Stimulated activated CD4-positive, alpha-beta T cell treated with anti-CD3 and anti-CD28 coated beads, Interleukin-15, amount 100 ng/mL, for 1 hour (primary cell): ENCODE measurements at places on chromosomes 2 and 18.

GRCh38 chr2:28095622-28096021 is 205.1 kb downstream of the BABAM2 start:
- DNase-seq: no peak

DNA sequence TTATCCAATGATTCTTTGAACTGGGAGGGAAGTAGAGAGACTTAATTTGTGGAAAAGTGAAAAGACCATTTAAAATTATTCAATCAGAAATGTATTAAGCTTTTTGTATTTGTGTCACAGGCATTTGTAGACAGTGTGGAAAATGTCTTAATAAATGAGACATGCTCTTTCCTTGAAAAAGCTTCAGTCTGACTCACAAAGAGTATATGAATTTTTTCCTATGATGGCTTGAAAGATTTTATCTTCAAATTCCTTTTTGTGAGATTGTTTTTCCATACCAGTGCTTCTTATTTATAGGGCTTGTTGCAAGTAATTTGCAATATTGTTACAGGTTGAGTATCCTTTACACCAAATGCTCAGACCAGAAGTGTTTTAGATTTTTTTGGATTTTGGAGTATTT is 39.5 kb downstream of the STON1 start:
- no peak for DNase-seq

DNA sequence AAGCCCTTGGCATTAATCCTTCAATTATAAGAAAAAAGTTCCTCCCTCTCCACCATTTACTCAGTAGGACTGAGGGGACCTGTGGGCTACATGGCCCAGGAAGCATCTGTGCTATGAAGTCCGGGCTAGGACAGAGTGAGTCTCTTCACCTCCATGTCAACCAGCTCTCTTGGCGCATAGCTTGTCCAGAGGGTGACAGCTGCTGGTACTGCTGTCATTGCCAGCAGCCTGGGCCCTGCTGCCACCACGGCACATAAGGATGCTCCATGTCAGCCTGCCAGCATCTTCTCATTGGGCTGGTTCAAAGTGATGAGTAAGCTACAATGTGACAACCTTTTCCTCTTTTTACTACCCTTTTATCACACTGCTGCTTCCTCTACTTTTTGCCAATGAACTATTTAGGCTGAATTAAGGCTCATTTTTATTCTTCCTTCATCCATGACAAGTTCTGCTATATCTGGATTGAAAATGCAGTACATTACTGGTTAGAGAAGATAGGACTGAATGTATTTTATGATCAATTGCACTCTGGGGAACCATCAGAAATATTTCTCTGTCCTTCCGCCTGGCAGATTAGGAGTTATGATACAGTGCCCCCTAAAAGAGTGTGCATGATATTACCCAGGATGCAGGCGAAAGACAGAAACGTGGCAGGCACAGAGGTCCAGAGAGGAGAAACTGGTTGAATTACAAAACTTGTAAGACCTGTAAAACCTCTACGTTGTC is 258.9 kb upstream of the TNP1 start:
- no peak for DNase-seq

- no peak for DNase-seq
Measured at GRCh38 chr2:232632229-232632903, 1.0 kb upstream of the EFHD1 start.

GRCh38 chr2:141021109-141021508 is 1109.7 kb downstream of the LRP1B start:
- DNase-seq: no peak

DNA sequence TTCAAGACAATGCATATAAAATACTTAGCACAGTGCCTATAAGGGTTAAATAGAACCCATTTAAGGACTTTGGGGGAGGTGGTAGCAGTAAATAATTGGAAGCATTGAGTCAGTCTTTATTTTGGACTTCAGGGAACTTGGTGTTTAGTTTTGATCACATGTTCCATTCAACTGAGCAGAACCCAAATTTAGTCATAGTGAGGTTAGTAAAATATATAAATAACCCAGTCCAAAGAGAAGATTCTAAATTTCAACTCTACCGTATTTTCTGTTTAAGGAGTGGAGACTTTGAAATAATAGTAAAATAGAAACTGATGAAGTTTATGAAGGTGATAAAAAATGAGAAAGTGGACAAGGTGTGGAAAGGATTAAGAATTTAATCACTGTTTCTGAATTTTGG is 19.7 kb downstream of the TWSG1 start:
- DNase-seq: no peak

DNA sequence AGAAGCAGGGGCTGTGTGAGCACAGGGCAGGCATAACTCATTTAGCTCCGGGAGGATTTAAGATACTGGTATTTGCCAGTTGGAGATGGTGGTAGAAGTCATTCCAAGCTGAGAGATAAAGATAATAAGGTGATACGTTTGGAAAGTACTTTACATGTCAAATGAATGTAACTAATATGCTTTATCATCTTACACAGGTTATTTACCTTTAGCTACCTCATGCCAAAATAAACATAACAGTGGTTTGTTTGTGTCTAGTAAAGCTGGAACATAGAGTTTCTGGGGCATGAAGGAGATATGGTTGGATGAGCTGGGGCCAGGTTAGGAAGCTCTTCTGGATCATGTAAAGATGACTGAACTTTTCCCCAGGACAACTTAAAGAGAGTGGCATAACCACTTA is 126.9 kb upstream of the PIK3C3 start:
- no peak for DNase-seq

DNA sequence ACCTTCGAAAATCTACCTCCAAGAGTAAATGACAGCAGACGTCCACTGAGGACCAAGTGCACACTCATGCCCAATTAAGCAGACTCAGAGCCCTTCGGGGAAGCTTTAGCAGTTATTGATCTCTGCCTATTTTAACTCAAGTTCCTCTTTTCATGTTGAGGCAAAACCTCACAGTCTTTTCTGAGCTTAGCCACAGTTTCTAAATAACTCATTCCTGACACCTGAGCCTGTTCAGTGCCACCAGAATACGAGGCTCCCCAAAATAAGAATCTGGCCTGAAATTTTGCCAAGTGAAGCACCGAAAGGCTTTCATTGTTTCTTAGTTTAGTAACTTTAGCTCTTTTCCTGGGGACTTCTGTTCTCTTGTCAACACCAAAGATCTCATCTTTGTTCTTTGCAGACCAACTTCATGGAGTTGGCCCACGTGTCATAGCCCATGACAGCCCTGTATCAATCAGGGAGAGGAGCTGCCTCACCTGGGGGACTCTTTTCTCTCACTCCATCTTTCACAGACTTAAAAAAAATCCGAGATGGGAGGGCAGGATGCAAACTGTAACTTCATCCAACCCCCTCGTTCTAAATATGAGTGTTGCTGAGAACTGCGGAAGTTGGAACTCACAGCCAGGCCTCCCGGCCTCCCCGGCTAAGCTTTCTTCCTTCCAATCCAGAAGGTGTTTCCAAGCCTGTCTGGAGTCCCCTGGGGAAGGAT is 22.2 kb downstream of the INPP5D start:
- no peak for DNase-seq

GRCh38 chr2:181104512-181105115 is 124.2 kb downstream of the UBE2E3 start:
- no peak for DNase-seq

DNA sequence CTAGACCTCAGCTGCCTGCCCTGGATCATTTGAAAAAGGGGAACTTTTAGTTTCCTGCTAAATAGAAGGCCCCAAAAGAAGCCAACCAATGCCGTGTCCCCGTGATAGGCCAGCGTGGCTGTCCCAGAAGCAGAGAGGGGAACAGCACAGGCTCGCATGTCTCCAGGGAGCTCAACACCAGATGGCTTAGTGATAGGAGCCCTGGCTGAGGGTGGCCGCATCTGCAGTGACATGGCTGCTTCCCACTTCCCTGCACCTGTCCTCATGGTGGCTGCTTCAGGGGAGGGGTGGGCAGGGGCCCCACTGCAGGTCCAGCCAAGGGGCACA is 79.6 kb downstream of the MBP start:
- DNase-seq: no peak

- DNase-seq: no peak
Measured at GRCh38 chr2:26784570-26785234, 1.2 kb upstream of the CENPA start.

DNA sequence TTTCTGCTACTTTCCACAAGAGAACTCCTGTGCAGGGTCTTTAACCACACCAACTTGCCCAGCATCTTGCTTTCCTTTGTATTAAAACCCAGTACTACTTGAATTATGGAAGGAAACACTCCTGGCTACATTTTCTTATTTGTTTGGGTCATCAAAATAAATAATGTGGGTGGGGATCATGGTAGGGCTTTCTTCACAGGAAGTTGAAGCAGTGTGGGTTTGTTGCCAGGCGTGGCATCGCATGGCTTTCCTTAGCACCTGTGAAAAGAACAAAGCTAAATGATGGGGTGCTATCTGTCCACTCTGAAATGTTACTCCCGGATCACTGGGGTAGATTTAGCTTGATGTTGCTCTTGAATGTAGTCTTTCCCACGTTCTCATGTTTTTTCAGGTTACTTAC is 18.7 kb downstream of the ARHGAP25 start:
- no peak for DNase-seq

- no peak for DNase-seq
Measured at GRCh38 chr2:40844353-40845277, 392.7 kb upstream of the SLC8A1 start.

GRCh38 chr2:12727065-12727464 is 10.3 kb downstream of the TRIB2 start:
- no peak for DNase-seq

- DNase-seq: no peak
Measured at GRCh38 chr2:50529600-50530218, 502.2 kb downstream of the NRXN1 start.

DNA sequence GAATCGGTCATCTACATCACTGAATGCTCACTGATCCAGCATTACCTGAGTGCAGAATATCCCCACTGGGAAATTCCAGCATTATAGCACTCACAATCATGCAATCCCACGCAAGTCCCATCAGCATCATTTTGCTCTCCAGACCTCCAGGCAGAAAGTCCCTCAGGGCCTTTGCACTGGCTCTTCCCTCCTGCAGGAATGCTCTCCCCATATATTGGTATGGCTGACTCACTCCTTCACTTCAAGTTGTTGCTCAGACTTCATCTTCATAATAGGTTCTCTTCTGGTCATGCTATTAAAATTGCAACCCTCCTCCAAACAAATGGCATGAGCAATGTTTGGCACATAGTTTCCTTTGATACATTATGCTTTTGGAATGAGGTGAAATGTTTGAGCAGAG is 64.7 kb upstream of the CELF4 start:
- no peak for DNase-seq

GRCh38 chr2:162258686-162259085 is 15.4 kb upstream of the FAP start:
- DNase-seq: no peak

- no peak for DNase-seq
Measured at GRCh38 chr2:69166812-69167468, 154.0 kb downstream of the ANTXR1 start.

GRCh38 chr18:32922951-32923430 is 150.2 kb upstream of the KLHL14 start:
- DNase-seq: no peak

DNA sequence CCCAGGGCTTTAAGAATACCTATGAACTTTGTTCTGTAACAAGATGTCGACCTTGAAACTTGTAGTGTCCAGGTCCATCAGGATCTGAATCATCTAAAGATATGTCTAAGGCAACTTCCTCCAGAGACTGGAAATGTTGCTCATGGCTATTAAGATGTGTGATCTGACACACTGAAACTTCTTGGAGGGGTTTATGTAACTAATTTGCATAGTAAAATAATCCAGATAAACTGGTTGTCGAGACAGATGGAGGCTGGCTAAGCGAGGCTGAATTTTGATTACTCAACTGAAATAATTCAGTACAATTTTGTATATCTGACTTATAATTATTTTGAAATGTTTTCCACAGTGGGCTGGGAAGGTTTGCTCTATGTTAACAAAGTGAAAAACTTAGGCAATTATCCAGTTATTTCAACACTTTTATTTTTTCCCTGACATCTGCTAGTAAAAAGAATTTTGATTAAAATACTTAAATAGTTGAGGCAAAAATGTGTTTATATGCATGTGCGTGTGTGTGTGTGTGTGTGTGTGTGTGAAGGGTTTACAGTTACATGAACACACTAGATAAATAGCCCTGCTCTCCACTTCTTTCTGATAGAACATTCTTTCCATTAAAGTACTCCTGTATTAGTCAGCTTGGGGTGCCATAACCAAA is 11.4 kb upstream of the MAP3K20 start:
- no peak for DNase-seq

DNA sequence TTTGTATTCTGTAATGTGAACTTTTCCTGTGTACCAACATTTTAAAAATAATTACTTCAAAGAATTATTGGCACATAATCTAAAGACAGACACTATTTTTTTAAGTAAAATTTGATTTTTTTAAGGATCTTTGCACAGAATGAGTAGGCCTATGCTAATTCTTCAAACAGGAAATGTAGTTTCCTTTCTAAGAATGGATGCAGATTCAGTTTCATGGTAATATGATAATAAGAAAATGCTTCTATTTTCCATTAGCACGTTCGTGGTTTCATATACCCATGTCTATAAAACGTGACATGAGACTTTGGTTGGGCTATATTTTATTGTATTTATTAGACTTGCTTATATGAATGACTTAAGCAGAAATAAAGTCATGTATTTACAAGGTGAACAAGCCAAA is 191.8 kb upstream of the RBBP8 start:
- no peak for DNase-seq

- no peak for DNase-seq
Measured at GRCh38 chr2:12623051-12623450, 93.7 kb upstream of the TRIB2 start.

GRCh38 chr2:134436706-134437105 is 182.8 kb downstream of the MGAT5 start:
- DNase-seq: no peak

DNA sequence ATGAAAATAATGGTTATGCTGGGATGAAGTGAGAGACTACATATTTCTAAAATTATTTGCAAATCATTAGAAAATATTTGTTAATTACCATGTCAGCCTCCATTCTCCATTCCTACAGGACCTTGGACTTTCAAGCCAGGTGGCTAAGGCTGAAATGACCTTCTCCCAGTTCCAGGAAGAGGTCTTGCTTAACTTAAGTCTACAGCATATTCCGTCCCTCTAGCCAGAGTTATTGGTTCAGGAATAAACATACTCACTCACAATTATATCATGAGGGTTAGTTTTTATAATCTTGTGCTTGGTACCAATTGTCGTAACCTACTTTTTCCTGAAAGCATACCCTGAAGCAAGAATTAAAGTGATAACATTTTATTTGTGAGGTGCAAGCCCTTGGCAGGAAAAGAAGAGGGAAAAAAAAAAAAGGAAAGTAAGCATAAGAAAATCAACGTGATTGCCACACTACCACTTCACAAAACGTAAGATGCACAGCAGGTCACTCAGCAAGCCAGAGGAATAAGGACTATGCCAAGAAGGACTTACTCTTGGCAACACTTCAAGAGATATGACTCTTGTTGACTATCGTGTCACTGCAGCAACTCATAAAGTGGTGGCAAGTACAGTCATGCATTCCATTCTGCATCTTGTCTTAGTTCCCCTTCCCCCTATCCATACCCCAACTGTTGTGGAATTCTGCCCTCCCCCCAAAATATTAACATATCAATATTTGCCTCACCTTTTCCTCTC is 479.1 kb downstream of the MBD2 start:
- no peak for DNase-seq
